ENCODE measurements at places on chromosomes 6 and 20. TPM values are rescaled to one million over a fixed set of nuclear protein-coding genes. Genes with fewer than 3 reads are reported as not detected.

GRCh38 chr6:105492706-105493673 lies 90.1 kb upstream of the PREP start:
- no peak for DNase-seq

- no peak for DNase-seq
Measured at GRCh38 chr6:98695091-98695801, 139.1 kb upstream of the POU3F2 start.

GRCh38 chr20:57262301-57262700 lies 4.1 kb downstream of the BMP7 start:
- no peak for DNase-seq

DNA sequence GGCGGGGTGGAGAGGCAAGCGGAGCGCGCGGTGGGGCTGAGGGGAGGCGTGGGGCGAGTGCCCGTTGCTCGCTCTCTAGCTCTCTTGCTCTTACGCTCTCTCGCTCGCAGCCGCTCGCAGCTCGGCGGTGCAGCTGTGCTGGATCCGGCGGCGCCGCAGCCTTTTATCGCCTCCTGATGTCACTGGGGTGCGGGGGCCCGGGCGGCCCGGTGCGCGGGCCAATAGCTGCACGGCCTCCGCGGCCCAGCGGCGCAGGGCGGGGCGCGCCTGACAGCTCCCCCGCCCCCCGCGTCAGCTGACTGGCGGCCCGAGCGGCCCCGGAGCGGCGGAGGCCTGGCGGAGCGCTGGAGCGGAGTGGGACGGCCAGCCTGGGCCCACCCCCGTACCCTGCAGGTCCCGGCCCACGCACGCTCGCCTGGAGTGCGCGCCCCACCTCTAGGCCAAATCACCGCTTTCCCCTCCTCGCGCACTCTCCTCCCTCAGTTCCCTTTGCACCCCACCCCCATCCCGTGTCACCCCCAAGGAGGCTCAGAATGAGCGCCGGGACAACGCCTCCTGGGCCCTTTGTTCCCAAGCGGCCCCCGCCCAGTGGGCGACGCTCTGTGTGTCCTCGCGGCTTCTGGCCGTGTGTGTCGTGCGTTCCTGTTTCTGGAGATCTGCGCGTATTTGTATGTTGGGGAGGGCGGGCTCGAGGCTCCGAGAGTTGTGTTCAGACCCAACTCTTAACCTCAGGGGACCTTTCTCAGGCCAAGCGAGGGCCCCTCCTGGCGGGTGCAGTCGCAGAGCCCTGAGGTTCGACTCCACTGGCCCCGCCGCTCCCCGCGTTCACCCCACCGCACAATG lies at the start of gene MAFB:
Gene MAFB (minus strand): TSS at position 137 of the 843 bp plus-strand sequence. CDS start 386 bp downstream, outside the sequence.
- peak; percentile 62 for DNase-seq

GRCh38 chr20:48325656-48326433 lies 502.0 kb downstream of the PREX1 start:
- DNase-seq = no peak

- no peak for DNase-seq
Measured at GRCh38 chr20:22590662-22591061, 6.3 kb upstream of the FOXA2 start.

DNA sequence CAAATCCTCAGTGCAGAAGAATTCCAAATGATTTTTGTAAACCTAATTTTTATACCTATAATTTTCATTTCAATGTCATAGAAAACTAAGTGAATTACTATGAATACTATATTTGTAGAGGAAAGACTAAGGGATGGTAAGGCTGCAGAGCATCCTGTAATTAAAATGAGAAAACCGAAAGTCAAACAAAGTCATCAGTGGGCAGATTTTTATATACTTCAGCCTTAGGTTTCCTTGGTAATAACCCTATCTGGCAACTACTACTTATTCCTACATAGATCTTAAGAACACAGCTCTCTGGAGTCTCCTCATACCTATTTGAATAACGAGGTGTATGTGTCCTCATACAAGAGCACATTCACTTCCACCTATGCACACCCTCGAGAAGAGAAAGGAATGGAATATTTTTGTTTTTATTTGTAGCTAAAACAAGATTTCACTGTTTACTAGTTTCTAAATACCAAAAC lies 117.9 kb upstream of the SGK1 start:
- DNase-seq = no peak

- no peak for DNase-seq
Measured at GRCh38 chr6:163226181-163226835, 188.2 kb upstream of the QKI start.

DNA sequence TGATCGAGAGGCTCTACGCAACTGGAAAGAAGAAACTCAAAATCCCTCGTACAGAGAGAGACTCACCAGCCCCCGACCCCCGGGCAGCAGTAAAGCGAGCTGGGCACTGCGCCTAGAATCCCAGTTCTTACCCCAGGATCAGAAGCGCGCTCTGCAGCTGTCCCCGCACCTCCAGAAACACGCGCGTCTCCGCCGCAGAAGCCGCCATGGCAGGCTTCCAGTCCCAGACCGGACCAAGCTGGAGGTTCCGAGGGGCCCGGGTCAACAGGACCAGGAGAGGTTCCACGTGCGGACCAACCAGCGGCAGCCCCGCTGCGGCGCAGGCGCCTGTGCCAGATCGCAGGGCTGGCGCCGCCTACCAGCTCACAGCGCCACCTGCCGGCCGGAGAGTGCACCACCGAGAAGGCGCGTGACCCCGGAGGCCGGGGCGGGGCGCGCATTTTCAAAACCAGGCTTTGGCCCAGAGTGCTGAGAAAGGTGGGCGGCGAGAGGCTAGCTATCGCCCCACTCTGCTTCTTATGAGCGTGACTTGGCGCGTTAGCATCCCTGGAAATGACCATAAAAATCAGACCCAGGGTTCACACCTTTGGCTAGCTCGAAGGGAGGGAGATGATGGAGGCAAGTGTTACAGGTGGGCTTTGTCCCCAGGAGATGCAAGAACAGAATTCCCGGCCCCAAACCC lies at the start of gene UBE3D:
Gene UBE3D (minus strand): TSS at position 331 of the 682 bp plus-strand sequence. CDS start 123 bp downstream, at position 208.
- peak; percentile 92 for DNase-seq

- DNase-seq = peak; percentile 72
Measured at GRCh38 chr6:169831450-169832246, 80.2 kb downstream of the ERMARD start.

- no peak for DNase-seq
Measured at GRCh38 chr6:116359835-116360234, 10.9 kb upstream of the DSE start.

- no peak for DNase-seq
Measured at GRCh38 chr6:126261792-126262421, 78.0 kb upstream of the CENPW start.

DNA sequence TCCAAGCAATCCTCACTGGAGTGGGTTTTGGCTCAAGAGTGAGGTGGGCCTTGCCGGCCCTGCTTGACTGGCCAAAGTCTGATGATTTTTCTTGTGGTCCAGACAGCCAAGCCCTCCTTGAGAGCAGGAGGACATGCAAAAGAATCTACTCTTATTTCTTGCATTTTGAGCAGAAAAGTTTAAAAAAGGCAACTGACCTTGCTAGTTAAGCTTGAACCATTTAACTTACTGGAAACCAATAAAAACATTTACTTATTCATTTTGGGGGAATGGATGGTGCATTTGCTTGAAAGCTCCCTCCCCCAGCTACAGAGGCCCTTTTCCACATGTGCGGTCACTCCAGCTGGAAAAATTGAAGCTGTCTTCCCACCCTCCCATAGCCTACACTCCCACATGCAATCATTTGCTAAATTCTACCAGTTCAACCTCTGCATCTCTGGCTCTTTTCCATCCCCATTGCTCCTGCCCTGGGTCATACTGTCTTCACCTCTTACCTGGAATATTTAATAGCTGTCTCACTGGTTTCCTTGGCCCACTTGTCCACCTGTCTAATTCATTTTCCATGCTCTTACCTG lies 527.9 kb downstream of the DHX35 start:
- no peak for DNase-seq

- DNase-seq = no peak
Measured at GRCh38 chr6:157541618-157542413, 160.8 kb downstream of the ZDHHC14 start.

DNA sequence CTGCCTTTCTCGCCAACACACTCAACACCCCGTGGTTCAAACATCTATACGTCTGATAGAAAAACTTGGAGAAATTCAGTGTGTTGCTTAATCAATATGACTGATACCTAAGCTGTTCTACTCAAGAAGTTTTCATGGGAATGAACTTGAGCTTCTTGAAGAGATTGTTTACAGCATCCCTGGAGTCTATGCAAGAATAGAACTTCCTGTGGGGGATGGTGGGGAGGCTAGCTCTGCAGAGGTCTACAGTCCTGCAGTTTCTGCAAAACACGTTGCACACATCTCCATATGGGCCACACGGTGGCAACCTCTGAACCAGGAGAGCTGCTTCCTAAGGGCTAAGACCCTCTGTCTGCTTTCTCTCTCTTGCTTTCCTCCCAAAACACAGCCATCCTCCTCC lies 32.7 kb upstream of the FANCE start:
- no peak for DNase-seq

GRCh38 chr6:139248911-139249310 lies 42.9 kb downstream of the TXLNB start:
- no peak for DNase-seq

DNA sequence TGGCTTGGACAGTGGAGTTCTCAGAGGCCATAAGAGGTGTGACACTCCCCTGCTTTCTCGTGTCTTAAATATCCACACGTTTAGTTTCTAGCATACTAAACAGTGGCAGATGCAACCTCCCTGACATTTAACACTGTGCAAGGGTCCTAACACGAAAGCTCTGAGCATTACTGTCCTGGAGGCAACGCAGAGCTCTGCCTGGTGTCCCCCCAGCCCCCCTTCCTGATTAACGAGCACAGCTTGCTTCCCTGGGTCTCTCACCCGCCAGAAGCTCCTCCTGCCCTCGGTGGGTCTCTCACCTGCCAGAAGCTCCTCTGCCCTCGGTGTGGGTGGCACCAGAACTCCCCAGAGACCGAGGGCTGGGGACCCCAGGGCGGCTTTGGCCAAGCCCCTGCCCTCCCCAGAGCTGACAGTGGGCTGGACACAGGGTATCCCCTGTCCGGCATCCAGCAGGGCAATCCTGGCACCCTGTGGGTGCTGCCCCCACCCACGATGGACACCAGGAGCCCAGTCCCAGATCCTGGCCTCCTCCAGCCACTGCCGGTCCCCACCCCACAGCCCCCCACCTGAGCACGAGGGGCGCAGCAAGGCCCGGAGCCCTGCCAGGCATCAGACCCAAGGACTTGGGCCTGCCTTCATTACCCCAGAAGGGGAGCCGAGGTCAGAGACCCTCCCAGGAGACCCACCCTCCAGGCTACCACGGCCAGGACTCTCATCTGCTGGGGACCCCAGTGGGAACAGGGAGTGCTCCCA lies 12.4 kb upstream of the KCNQ2 start:
- no peak for DNase-seq

DNA sequence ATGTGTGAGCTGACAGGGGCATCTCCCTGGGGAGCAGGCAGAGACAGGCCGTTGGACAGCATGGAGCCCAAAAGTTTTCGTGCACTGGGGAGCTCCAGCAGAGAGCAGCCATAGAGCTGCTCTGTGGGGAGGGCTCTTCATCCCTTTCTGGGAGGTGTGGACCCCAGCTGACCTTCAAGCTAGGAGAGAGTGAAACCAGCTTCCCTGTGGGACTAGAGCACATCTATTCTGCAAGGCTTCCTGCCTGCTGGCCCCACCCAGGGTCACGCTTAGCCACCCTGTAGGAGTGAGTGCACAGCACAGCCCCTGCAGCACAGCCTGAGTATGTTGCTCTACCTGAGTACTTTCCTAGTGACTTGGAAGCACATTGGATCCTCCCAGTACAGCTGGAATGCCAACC lies 183.3 kb downstream of the BCKDHB start:
- no peak for DNase-seq

GRCh38 chr6:85547719-85548118 lies 45.9 kb downstream of the SNX14 start:
- no peak for DNase-seq

GRCh38 chr6:158313989-158314388 lies 1.7 kb downstream of the TULP4 start:
- DNase-seq = peak; percentile 42

DNA sequence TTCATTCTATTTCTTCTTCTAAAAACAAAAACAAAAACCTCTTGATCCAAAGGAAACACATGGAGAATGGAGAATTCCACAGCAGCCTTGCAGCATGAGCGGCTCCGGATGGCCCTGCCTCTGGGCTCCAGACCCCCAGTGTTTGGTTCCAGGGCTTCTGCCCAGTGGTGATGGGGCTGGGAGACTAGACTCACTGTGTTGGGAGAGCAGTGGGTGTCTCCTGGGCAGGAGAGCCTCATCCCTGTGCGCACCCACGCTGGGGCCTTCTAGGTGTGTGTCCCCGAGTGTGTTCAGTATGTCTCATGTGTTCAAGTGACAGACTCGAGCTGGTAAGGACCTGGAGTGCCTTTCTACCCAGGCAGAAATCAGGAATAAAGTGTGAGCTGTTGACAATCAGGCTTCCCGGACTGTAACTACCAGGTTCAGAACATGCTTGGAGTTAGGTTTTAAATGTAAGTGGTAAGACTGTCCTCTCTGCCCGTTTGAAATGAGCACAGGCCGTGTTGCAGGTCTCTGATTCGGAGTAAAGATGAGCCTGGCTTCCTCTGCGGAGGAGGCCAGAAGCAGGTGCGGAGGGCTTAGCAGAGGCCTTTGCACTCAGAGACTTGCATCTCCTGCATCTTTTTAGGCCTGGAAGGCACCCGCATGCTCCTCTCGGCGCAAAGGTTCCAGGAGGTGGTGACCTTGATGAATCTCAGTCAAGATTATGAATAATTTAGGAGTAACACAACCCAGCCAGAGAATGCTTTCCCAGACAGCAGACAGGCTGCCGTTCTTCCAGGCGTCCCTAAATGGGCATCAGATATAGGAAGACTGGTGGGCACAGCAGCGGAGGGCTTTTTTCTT lies 253.6 kb downstream of the CDH26 start:
- DNase-seq = no peak

- DNase-seq = no peak
Measured at GRCh38 chr20:12870588-12870987, 138.2 kb upstream of the SPTLC3 start.

DNA sequence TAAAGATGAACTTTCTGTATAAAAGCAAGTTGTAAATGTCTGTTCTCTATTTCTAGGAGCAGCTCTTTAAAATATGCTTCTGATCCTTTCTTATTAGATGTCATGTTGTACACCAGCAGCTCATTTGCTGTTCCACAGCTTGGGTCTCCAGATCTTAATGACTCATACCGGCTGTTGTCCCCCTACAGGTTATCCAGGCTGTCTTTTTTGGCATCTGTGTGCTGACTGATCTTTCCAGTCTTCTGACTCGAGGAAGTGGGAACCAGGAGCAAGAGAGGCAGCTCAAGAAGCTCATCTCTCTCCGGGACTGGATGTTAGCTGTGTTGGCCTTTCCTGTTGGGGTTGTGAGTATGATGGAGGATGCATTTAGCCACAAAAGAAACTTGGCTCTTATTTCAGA lies 76.0 kb downstream of the AIG1 start:
- DNase-seq = no peak

Gene TDRD6
- 0.01 TPM for polyA plus RNA-seq

Gene SLC22A2
- not detected for polyA plus RNA-seq

Gene TUBB2B
- polyA plus RNA-seq = 14.7 TPM

Gene PNLDC1
- 1.3 TPM for polyA plus RNA-seq

Gene PCMTD2
- polyA plus RNA-seq = 52.1 TPM

Gene PACRG
- not detected for polyA plus RNA-seq

Gene SAMD5
- polyA plus RNA-seq = not detected

Gene TFAP2D
- polyA plus RNA-seq = not detected

Gene MAK
- polyA plus RNA-seq = 0.04 TPM

Gene ZSCAN12
- polyA plus RNA-seq = 3.5 TPM

Gene FAXC
- polyA plus RNA-seq = not detected

Gene FAM209A
- 5.5 TPM for polyA plus RNA-seq

Gene CLIC1
- polyA plus RNA-seq = 290 TPM

Gene JPH2
- not detected for polyA plus RNA-seq

Gene MYBL2
- polyA plus RNA-seq = 5.2 TPM

Gene IER3
- polyA plus RNA-seq = 7.5 TPM

Gene CCDC170
- not detected for polyA plus RNA-seq

Gene MPIG6B
- 4.8 TPM for polyA plus RNA-seq

Gene SLC17A1
- polyA plus RNA-seq = not detected

Gene CDC5L
- polyA plus RNA-seq = 7.6 TPM

Gene SAMD3
- polyA plus RNA-seq = 3.3 TPM

Data from B cell (primary cell).